ENCODE measurements at places on chromosomes 6 and 20.
A peak's percentile ranks its signal among the peaks of the same experiment; 100 is the strongest.

DNA sequence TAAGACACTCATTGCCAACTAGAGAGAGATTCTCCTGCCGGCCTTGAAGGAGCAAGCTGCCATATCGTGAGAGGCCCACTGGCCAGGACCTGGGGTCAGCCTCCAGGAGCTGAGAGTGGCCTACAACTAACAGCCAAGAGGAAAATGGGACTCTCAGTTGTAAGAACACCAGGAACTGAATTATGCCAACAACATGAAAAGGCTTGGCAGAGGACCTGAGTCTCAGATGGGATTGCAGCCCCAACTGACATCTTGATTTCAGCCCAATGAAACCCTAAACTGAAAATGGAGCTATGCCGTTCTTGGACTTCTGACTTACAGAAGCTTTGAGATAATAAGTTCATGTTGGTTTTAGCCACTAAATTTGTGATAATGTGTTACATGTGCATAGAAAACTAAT lies 193.5 kb upstream of the LRFN2 start:
- no peak for DNase-seq

GRCh38 chr6:141169419-141169818 lies 963.3 kb upstream of the GJE1 start:
- peak; percentile 96 for DNase-seq

- DNase-seq = no peak
These were observed 328.6 kb upstream of the PLCB4 start for GRCh38 chr20:8740265-8740664.

GRCh38 chr20:54606380-54606779 lies 131.0 kb downstream of the DOK5 start:
- DNase-seq = no peak

- DNase-seq = no peak
These were observed 553.8 kb upstream of the JAG1 start for GRCh38 chr20:11227602-11228001.

GRCh38 chr6:105587349-105588122 lies 184.7 kb upstream of the PREP start:
- peak; percentile 81 for DNase-seq

DNA sequence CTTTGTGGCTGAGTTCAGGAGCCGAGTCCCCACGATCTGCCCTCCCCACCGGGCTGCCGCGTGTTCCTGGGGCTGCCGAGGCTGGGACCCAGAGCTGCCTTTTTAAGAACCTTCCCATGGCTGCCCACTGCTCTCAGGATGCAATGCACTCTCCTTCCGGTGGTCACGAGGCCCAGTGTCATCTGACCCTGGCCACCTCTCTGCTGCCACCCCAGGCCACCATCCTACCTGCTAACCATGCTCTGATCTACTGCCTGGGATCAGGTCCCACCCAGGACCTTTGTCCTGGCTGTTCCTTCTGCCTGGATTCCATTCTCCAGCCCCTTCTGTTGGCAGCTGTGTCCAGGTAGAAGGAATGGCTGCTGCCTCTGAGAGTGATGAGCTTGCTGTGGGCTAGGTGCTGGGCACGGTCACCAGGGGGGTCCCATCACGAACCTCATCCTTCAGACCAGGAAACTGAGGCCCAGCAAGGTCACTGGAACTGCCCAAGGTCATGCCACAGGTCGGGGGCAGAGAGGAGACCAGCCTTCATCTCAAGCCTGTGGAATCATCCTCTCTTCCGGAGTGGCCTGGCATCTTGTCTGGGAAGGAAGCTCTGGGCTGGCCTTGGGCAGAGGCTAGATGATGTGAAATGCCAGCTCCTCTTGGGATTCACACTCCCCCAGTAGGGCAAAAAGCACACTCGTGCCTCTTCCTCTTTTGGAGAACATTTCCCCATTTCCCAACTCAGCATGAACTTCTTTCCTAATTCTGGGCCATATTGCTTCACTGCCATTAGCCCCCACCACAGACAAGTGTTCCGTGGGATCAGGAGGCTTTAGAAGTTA lies 20.5 kb downstream of the PCK1 start:
- DNase-seq = no peak

GRCh38 chr20:62227977-62228958 lies 8.2 kb upstream of the HRH3 start:
- no peak for DNase-seq

- no peak for DNase-seq
These were observed 41.8 kb upstream of the FUT9 start for GRCh38 chr6:95973976-95974375.

- no peak for DNase-seq
These were observed 260.3 kb downstream of the ALDH8A1 start for GRCh38 chr6:134689641-134690040.

DNA sequence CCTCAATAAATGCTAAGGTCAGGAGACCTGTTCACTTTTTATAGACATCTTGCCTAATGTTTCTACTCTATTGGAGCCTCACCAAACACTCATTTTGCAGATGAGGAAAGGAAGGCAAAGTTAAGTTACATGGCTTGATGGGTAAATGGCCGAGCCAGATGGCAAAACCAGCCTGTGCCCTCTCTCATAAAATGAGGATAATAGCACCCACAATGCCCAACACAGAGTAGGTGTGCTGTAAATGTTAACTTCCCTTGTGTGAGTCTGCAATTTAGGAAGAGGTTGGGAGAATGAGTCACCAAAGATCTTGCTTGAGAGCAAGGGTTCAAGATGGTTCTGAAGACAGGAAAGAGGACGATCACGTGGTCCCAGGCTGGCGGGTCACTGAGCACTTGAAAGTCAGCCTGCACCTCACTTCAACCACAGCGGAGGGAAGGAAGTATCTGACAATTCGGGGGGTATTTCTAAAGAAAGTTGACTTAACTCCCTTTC lies 3.3 kb downstream of the KCNK5 start:
- no peak for DNase-seq

GRCh38 chr6:89013438-89013837 lies 50.0 kb upstream of the RNGTT start:
- no peak for DNase-seq

GRCh38 chr6:75943381-75943780 lies 129.1 kb downstream of the IMPG1 start:
- no peak for DNase-seq

DNA sequence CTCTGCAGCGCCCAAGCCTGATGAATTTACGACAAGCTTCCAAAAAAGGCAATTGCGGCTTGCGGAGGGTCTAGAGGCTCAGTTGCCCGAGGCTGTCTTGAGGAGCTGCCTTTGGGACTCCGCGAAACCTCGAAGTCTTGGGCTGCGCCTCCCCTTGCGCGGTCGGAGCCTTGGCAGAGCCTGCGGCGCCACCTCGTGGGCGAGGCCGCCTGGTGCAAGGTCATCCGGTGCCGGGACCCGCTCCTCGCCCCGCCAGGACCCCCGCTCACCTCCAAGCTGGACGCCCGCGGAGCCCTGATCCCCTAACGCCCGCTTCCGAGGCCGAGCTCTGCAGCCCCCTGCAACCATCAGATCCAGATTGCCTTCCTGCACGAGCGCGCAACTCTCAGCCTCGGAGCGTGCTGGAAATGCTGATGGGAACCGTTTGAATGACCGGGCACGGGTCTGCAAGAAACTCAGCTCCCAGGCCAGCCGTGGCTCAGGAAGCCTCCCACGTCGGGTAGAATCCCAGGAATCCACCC lies 14.9 kb upstream of the FAM210B start:
- DNase-seq = peak; percentile 36

DNA sequence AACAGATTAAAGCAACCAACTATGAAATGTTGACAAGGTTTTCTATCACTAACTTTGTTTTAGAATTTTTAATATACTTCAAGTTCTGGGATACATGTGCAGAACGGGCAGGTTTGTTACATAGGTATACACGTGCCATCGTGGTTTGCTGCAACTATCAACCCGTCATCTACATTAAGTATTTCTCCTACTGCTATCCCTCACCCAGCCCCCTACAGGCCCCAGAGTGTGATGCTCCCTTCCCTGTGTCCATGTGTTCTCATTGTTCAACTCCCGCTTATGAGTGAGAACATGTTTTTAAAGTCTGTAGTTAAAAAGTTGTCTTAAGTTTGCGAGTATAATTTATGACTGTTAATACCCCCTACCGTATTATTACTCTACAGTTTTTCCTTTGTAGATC lies 844.3 kb upstream of the MANEA start:
- no peak for DNase-seq

DNA sequence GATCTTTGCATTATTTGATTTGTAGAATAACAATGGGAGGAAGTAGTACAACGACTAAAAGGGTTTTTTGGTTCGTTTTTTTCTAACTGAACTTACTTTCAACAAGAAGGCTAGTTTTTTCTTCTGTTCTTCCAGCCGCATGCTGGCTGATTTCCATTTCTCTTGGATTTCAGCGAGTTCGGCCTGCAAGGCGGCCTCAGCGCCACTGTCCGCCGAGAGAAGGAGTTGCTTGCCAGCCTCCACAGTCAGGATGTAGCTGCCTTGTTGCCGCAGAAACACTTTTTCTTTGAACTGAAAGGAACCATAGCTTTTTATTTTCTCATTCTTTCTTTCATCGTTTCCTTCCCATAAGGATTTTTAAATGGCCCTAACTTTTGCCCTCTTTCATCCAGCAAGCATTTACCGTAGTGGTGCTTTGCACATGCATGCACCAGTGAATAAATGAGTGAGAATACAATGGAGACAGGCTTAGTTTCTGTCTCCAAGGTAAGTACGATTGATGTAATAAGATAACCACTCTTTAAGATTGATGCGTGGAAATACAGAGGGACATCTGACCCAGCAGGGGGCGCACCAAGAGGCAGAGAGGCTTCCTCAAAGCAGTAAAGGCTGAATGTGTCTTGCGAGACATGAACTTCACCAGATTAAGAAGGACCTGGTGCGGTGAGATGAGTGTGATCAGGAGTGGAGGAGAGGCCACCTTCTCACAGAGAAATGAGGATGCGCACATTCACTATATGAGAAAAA lies 398.8 kb downstream of the ESR1 start:
- no peak for DNase-seq

DNA sequence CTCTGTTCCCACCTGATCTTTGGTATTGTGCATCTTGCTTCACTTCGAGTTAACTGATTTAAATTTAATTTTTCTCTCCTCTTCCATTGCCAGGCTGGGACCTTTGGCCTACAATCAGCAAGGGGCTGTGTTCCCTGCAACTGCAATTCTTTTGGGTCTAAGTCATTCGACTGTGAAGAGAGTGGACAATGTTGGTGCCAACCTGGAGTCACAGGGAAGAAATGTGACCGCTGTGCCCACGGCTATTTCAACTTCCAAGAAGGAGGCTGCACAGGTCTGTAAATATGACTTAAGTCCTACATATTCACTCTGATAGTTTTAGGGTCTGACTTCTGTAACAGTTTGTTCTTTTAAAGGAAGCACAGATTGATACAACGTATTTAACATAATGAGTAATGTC lies 412.4 kb downstream of the ARHGAP18 start:
- no peak for DNase-seq

DNA sequence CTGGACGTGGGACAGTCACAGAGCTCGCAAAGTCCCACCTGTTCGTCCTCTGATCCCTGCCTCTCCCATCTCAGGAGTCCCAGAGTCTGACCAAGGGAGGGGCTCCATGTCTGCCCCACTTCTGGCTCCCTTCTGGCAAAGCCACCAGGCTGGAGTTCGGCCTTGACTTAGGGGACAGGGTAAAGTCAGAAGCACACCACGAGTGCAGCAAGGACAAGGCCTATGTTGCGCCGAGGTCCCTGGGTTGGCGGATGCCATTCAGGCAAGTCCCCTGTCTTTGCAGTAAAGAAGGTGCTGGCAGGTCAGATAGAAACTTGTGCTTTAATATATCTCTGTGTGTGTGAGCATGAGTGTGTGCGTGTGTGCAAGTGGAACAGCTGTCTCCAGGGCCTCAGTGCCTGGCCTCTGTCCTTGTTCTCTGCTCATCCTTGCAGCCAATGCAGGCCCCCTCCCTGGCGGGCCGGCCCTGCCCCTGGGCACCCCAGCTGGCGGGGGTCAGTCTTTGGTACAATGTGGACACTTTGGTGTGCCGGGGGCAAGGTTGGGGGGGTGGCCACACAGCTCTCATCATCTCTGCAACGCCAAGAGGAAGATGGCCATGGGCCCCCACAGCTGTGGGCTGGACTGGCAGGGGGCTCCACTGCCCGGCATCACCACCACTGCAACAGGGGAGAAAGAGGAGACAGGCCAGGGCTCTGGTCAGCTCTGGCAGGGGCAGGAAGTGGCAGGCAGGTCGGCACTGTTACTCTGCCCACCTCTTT lies 60.7 kb downstream of the MDGA1 start:
- DNase-seq = no peak

DNA sequence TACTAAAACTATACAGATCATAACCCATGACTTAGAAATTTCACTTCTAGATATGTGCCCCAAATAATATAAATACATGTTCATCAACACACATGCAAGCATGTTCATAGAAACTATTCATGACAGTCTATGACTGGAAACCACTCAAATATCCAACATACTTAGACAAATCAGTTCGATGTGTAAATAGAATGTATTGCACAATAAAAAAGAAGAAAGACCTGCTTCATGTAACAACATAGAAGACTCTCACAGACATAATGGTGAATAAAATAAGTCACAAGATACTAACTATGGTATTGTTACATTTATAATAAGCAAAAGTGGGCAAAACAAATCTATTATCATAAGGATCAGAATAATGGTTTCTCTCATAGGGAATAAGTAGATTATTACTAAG lies 163.5 kb upstream of the THBS2 start:
- DNase-seq = no peak

DNA sequence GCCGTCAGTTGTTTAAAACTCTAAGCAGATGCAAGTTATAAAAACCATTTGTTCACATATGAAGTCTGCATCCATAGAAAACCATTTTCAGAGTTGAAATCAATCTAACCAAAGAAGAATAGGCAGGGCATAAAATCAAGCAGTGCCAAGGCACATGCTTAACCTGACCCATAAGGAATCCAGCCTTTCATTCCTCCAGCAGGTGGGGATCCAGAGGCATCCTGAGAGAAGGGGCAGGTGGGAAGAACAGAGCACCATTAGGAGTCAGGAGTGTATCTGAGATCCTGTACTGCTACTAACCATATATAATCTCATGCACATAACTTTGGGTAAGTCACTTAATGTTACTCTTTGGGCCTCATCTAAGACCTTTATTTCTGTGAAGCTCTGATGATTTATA lies 29.4 kb upstream of the FOXO3 start:
- DNase-seq = no peak

DNA sequence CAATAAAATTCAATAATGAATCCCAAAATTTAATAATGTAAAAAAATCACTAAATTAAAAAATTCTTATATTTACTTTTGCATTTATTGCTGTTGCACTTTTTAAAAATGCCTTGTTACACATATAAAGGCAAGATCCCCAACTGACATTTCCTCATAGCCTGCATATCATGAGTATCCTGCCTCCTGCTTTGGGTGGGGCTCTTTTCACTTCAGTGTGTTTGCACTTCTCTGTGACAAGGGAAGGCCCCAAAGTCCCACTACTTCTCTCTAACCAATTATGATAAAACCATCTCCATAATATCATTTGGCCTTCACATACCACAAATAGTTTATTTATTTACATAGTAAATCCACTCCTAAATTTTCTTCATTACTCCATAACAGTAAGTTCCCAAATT lies 446.1 kb upstream of the MARCKS start:
- DNase-seq = peak; percentile 42

- DNase-seq = peak; percentile 78
These were observed 67.3 kb downstream of the TRAM2 start for GRCh38 chr6:52509281-52510212.
